ENCODE measurements at places on chromosomes 5 and 9.

GRCh38 chr9:3762076-3762475 is 236.3 kb upstream of the RFX3 start:
- peaks cover 11% of the 10 kb centered on the region for H3K4me1 ChIP-seq
- H3K27me3 ChIP-seq = peaks cover 16% of the 10 kb centered on the region
- H3K4me3 ChIP-seq = no peak overlapping the region
- H3K36me3 ChIP-seq = no peaks in the 10 kb centered on the region
- DNase-seq = no peak

DNA sequence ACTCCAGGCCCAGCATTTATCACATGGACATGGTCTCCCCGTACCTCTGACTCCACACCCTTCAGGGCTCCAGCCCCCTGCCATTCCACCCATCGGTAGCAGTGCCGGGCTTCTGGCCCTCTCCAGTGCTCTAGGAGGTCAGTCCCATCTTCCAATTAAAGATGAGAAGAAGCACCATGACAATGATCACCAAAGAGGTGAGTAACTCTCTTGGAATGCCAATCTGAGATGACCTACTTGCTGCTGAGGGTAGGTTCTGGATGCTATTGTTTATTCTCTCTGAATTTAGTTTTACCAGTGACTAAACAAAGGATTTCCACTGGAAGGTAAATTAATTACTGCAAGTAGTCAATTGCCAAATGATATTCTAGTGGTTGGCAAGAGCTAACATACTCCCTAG is 80.8 kb downstream of the TLE4 start:
- H3K27me3 ChIP-seq = no peaks in the 10 kb centered on the region
- H3K4me1 ChIP-seq = no peaks in the 10 kb centered on the region
- no peak overlapping the region for H3K4me3 ChIP-seq

DNA sequence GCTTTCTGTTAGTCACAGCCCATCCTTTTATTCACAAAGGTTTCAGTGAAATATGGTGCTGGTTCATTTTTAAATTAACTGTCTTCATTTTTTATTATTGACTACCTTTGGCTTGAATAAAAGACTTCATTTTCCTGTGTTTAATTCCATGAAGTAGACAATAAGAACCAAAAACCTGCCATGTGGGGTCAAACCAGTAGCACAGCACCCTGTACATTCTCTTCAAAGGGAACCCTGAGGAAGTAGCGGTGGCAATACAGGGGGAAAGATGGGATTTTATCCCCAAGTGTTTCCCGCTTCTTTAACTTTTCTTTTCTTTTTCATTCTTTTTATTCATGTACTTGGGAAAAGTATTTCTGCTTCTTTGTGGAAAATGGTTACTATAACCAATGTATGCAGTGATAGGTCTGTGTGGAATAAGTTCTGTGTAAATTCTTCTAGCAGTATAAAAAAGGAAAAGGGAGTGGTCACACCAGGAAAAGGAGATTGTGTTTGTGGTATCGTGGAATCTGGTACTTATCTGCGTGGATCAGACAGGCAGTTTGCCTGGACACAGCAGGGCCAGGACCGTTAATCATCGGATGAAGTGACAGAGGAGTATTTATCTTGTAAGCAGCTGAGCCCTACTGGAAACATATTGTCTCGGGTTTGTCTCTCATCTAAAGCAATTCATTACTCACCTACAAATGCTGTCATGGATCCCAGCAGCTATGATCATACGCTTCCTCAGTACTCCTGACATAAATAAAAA is 94.2 kb downstream of the PPIC start:
- DNase-seq = no peak
- no peaks in the 10 kb centered on the region for H3K36me3 ChIP-seq
- H3K4me1 ChIP-seq = no peaks in the 10 kb centered on the region

DNA sequence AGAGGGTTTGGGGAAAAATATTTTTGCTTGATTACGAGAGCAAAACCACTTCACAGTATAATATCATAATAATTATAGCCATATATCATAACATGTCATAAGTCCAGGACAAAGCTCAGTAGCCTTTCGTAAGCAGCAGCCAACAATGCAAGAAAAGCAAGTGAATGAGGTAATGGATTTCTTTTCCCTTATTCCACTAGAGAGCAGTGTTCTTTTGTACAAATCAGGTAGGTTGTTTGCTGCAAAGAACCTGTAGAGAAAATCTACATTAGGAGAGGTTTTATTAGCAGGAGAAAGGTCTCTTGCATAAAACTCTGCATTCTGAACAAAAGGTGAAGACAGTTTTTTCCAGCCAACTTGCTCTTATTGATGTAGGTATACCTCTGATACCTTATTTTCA is 1033.4 kb downstream of the TLE4 start:
- H3K4me3 ChIP-seq = no peak overlapping the region
- no peaks in the 10 kb centered on the region for H3K36me3 ChIP-seq
- no peaks in the 10 kb centered on the region for H3K4me1 ChIP-seq
